ENCODE measurements at places on chromosomes 7 and 10.

DNA sequence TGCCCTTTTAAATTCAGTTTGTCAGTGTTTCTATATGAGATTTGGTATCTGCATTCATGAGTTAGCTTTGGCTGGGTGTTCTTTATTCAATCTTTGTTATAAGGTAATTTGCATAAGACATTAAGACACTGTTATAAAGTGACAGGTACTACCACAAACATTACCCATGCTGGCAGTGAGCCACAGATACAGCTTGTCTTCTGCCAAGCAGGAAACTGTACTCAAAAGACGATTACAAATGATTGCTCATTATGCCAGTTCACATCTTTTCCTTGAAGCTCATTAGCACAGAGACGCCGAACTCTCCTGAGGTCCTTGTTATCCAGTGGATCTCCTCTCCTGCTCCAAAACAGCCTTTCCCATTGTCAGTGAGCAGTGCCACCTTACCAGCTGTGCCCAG, 30.4 kb downstream of the AMPH start:
- DNase-seq = no peak

DNA sequence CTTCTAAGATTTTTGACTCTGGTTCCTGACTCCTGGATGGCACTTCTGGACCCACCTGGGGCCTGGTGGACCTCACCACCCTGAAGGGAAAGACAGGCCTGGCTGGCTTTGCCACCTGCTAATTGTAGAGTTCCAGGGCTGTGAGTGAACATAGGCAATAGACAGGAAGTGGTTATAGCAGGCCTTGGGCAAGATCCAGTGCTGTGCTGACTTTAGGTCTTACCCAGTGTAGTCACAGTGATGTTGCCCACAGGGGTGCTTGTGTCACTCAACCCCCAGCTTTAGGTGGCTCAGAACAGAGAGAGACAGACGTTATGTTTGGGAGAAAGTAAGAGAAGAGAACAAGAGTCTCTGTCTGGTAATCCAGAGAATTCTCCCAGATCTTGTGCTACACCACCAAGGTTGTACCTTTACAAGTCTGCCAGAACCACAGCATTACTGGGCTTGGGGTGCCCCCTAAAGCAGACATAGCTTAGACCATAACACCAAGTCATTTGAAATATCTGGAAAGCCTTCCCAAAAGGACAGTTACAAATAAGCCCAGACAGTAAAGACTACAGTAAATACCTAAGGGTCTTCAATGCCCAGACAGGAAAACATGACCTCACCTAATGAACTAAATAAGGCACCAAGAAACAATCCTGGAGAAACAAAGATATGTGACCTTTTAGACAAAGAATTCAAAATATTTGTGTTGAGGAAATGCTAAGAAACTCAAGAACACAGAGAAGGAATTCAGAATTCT, 303.4 kb downstream of the PCLO start:
- no peak for DNase-seq

- no peak for DNase-seq
Observed at GRCh38 chr10:112221545-112221944, 38.0 kb upstream of the GPAM start.

- no peak for DNase-seq
Observed at GRCh38 chr7:83648464-83649241, at the start of gene SEMA3E. Gene SEMA3E, minus strand, starts transcription at chr7:83649139.

DNA sequence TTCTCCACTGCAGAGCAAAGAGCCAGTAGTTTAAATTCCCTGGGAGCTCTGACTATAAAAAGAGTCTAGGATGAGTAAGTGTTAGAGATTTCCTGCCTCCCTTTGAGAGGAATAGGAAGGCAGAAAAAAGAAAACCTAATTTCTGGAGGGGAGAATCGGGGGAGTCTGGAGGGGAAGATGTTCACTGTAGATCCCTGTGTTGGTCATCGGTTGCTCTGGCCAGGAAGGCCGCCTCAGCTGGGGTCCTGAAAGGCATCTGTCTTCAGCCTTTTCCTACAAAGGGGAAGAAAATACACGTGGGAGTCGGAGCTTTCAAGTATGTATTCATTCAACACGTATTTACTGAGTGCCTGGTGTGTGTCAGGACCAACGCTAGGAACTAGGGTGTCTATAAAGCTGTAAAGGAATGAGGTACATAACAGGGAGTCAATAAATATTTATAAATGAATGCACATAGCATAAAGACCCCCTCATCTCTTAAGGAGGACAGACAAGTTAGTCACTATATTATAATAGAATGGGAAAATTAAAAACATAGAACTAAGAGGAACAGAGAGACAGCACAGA, 101.1 kb downstream of the ICA1 start:
- DNase-seq = no peak

GRCh38 chr10:128571745-128572144, 445.5 kb upstream of the MKI67 start:
- no peak for DNase-seq

- DNase-seq = no peak
Observed at GRCh38 chr10:77478962-77479359, 158.6 kb downstream of the KCNMA1 start.
